ENCODE measurements at places on chromosomes 13 and 19.

- DNase-seq: peak; percentile 33
Observed at GRCh38 chr13:31485183-31485582, 254.1 kb upstream of the RXFP2 start.

- DNase-seq: no peak
Observed at GRCh38 chr13:29566206-29566605, 29.3 kb downstream of the SLC7A1 start.

DNA sequence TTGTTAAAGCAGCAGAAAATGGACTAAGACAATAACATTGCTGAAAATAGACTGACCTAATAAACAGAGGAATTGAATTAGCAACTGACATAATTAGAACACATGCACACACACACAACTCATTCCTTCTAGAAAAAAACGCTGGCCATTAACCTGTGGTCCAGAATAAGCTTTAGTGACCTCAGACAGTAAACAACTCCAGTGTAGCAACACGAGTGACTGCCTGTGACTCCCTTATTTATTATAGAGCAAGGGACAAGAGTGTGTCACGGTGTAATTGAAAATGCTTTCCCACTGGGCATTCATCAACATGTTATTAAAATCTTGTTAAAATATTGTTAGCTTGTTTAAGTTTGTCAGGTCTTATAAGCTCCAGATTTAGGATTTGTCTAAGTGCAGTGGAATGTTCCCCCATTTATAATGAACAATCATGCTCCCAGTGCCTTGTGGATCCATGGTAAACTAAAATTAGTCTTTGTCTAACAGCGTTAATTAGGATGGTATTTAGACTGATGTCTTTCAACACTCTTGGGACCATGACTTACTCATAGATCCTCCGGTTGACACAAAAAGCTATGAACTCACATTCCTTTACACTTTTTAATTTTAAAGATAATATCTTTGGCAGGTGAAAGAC, 111.7 kb upstream of the IRS2 start:
- DNase-seq: no peak

- DNase-seq: no peak
Observed at GRCh38 chr13:111575719-111576118, 255.3 kb downstream of the TEX29 start.

GRCh38 chr13:80586356-80586755, 245.4 kb upstream of the SPRY2 start:
- no peak for DNase-seq

DNA sequence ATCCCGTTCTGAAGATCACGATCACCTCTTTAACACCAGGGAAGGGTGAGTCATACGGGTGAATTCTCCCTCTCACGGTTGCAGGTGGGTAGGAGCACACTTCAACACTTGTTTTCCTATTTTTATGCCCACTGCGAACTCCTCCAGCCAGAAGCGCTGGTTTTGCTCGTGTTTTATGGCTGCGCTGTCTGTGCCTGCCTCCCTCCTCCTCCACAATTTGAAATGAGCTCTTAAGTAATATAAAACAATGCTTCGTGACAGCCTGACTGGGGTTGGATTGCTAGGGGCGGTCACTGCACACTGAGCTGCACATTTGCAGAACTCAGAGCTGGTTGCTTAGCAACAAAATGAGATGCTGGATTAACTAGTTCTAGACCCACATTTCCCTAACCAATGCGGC, 12.9 kb downstream of the CCDC70 start:
- DNase-seq: no peak

GRCh38 chr13:25910991-25911419, 140.8 kb downstream of the SHISA2 start:
- no peak for DNase-seq

GRCh38 chr13:33182729-33183128, 102.8 kb downstream of the STARD13 start:
- no peak for DNase-seq

- no peak for DNase-seq
Observed at GRCh38 chr19:39419003-39419402, 6.5 kb downstream of the PLEKHG2 start.

GRCh38 chr13:39422845-39423565, 180.0 kb downstream of the LHFPL6 start:
- peak; percentile 10 for DNase-seq

DNA sequence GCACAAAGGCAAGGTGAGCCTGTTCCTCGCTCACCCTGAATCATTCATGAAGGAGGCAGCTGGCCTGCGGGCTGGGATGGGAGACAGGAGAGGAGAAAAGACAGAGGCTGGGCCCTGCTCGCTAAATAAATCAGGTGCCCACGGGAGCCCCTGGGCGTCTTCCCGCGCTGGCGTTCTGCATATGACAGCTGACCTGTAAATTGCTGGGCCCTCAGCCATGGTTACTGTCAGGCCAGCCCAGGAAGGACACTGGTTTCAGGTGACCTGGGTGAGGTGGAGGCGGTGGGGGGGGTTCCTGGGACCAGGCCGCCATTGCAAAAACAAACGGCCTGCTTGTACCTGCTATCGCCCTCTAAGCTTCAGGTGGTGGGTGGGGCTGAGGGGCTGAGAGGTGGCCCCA, 3.4 kb upstream of the PTBP1 start:
- no peak for DNase-seq

- DNase-seq: peak; percentile 62
Observed at GRCh38 chr13:109672545-109672944, 113.8 kb downstream of the IRS2 start.

DNA sequence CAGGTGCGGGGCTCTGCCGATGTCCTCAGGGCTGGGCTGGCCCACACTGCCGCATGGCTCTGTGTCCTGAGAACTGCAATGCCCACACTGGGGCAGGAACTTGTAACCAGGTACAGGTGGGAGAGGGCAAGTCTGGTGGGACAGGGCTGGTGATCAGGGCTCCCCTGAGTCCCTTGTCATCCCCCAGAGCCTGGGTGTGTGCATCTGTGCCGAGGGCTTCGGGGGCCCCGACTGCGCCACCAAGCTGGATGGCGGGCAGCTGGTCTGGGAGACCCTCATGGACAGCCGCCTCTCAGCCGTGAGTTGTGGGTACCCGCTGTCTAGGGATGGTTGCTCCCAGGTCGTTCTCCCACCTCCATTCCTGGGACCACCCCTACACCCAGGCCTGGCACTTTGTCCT, 30.5 kb downstream of the MEGF8 start:
- no peak for DNase-seq

DNA sequence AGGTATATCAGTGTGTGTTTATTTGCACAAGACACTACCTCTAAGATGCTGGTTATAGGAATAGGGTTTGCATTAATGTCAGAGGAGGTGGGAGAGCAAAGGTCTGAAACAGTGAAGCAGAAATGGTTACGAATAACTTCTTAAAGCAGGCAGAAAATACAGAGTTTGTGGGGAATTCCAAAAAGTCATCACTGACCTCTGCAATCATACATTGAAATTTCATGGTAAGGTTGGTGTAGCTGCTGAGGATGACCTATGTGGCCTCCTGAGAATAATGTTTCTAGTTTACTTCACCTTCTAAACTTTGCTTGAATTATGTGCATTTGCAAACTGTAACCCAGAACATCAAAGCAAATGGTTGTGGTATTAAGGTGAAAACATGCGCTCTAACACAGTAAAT, 280.1 kb downstream of the PCDH20 start:
- DNase-seq: no peak

GRCh38 chr13:103926118-103926517, 859.9 kb upstream of the SLC10A2 start:
- no peak for DNase-seq

DNA sequence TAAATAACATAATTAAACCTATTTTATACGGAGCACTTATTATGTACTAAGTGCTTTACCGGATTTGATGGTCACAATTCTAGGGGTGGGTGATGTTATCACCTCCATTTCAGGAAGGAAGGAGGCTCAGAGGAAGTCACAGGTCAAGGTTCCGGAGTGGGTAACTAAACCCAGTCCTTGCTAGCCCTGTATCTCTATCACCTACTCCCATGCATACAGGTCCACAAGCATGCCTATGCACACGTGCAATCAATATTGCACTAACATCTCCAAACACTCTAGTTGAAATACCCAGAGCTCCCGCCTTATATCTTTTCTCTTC, 17.8 kb upstream of the FOSB start:
- no peak for DNase-seq

GRCh38 chr19:49977881-49978280, 16.9 kb upstream of the SIGLEC11 start:
- no peak for DNase-seq

- DNase-seq: no peak
Observed at GRCh38 chr13:109707044-109707741, 79.2 kb downstream of the IRS2 start.

- peak; percentile 1 for DNase-seq
Observed at GRCh38 chr13:67143544-67144115, 86.5 kb downstream of the PCDH9 start.

DNA sequence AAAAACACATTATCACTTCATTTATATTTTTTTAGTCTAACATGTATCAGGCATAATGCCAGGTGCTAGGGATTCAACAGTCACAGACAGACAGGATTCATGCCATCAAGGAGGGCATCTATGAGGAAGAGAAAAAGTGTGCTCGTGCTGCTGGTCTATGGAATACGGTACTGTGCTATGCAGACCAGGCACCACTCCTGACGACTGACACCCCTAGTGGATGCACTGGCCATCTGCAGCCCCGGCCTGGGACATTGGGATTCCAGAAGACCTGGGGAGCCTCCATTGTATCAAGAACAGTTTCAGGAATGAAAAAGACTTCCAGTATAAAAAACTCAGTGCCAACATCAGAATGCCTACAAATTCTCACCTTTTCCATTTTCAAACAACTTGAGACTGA, 94.0 kb downstream of the KLF12 start:
- peak; percentile 32 for DNase-seq
